ENCODE measurements at places on chromosomes 5 and 9.

- no peak for DNase-seq
Measured at GRCh38 chr9:69798744-69799143, 21.9 kb upstream of the CFAP95 start.

GRCh38 chr9:81535542-81536241 is 153.7 kb downstream of the TLE1 start:
- no peak for DNase-seq

DNA sequence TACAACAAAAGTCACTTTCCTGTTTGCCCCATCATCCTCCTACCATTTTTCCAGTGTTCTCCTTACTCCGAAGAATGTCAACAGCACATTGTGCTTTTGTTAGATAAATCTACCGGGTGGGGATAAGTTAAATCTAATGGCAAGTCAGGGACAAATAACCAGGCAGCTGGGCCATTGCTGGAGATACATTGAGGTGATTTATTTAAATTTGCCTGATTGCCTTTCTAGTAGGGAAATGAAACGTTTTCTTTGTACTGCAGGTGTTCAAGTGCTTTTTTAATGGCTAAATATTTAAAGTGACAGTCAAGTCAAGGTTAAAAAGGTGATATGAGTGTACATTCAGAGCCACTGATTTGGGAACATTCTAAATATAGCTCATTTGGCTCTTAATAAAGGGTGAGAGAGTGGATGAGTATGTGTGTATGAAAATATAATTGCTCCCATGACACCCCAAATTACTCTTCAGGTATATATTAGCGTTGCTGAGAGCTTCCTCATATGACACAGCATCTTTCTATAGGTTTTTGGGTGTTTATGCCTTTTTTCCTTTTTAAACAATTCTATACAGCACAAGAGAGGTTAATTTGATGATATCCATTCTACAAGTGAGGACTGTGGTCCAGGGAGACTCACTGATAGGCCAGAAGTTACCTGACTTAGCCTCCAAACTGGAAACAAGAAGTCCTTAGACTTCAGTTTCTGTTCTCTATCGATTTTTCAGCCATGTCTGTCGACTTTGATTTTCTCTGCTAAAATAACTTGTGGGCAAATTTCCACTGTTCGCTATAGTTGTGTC is 51.9 kb downstream of the DMRT2 start:
- no peak for DNase-seq

- DNase-seq, result no peak
Measured at GRCh38 chr9:94654165-94654894, 15.0 kb upstream of the FBP1 start.

GRCh38 chr5:103667068-103667467 is 104.5 kb upstream of the NUDT12 start:
- DNase-seq, result no peak

- DNase-seq, result no peak
Measured at GRCh38 chr5:155620821-155621410, 607.4 kb downstream of the KIF4B start.

GRCh38 chr5:71770381-71770780 is 51.3 kb downstream of the CARTPT start:
- no peak for DNase-seq

- no peak for DNase-seq
Measured at GRCh38 chr5:78811121-78811817, 162.7 kb upstream of the LHFPL2 start.

DNA sequence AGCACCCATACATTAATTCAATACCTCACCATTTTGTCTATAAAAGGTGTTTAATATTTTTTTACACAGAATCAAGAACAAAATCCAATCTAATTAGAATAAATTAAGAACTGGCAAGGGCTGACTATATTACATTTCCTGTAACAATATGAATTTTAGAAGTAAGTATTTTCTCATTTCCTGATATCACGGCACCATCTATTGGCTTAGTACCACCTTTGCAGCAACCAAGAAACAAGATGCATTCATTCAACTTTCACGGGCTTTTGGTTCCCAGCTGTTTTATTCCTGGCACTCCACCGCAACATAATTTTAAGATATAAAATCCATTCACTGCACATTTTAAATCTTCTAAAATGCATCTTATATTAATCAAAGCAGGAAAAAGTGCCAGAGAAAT is 20.6 kb downstream of the PSMB7 start:
- DNase-seq, result no peak

- DNase-seq, result peak; percentile 28
Measured at GRCh38 chr9:91101611-91102168, 260.0 kb downstream of the AUH start.

DNA sequence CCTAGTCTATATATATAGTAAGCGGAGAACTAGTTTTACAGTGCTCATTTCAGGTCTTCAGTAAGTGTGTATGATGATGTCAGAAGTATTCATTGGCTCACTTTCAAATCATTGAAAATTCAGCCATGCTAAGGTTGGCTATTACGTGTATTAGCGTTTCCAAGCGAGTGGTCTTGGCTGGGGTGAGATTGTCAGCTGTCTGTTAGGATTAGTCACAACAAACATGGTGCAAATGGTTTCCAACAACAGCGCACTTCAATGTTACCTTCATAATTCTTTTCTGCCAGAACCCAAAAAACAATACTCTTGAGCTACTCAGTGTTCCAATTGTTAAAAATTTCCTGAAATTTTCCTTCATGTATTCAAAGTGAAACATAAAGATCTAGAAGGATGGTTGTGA is 283.0 kb downstream of the AOPEP start:
- DNase-seq, result no peak

DNA sequence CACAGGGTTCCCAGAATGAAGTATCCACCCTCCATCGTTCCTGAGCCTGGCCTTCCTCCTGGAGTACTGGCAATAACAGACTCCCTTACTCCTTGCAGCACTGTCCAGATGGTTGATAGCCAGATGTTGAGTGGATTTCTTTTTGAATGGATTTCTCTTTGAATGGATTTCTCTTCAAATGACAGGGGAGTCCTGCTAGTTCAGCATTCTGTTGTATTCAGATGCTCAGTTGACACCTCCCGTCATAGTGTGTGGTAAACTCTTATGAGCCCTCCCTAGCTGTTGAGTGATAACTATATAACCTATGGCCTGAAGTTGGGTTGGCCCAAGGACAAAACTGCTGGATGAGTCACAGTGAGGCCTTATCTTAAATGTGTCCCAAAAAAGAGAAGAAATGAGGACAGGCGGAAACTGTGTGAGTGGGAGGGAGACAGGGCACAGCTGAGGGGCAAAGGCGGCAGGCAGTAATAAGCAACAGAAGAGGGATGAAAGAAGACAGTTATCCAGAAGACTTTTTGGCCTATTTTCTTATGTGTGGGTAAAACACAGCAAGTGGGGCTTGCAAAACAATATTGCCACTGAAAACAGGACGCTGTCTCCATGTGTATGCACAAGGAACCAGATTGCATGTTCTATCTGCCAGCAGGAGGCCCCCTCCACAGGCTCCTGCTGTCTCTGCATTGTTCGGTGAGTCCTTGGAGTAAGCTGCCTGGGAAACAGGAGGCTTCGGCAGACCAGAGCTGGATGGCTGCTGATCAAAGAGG is 209.5 kb upstream of the S1PR3 start:
- no peak for DNase-seq

DNA sequence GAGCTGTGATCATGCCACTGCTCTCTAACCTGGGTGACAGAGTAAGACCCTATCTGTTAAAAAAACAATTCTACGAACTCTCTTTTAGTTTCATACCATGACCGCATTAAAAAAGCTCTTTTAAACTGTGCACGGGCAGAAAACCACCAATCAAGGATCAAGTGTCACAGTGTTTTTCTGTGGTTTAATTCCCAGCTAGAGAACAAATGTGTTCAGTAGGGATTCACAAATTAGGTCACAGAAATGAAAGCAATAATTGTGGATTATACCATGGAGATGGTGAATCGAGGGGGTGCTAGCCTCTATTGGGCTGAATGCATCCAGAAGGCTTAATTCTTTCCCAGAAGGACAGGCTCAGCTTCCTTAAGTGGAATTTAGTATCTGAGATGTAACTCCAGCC is 79.1 kb downstream of the ATG10 start:
- DNase-seq, result no peak

GRCh38 chr9:9499546-9499945 is 1113.3 kb downstream of the PTPRD start:
- DNase-seq, result no peak

DNA sequence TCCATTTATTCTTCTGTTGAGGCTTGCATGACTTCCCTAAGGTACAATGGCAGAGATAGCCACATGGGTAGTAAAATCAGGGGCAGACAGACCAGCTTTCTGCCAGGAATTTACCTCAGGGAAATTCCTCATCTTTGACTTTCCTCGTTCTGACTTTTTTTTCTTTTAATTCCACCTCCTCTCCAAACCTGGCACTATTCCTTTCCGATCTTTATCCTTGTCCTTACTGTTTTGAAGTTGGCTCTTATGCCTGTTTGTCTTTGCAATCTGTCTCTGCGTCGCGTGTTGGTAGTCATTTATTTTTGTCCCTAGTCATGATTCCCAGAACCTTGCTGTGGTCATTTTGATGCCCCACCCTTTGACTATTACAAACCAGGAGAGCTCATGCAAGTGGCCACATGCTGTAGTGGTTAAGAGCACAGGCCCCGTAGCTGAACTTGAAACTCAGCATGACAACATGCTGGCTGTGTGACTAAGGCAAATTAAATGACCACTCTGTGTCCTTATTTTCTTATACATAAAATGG is 19.0 kb downstream of the TMC1 start:
- DNase-seq, result no peak

DNA sequence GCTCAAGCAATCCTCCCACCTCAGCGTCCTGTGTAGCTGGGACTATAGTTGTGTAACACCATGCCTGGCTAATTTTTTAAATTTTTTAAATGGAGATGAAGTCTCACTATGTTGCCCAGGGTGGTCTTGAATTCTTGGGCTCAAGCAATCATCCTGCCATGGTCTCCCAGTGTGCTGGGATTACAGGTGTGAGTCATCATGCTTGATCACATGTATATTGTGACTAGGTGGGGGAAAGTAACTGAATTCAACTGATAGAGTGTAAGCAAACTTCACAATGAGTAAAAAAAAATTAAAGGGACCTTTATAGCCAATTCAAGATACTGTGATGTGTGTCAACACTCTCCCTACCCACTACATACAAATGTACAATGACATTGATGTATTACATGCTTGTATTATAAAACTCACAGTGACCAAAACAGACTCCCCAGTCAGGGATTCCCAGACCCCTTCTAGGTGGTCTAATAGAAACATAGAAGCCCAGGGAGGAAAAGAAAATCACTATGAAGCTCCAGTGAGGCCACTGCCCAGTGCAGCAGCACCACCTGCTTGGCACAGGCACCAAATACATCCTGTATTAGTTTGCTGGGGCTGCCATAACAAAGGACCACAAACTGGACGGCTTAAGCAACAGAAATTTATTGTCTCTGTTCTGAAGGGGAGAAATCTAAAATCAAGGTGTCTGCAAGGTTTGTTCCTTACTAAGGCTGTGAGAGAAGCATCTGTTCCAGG is 8.8 kb downstream of the PLGRKT start:
- no peak for DNase-seq

- no peak for DNase-seq
Measured at GRCh38 chr5:123147741-123148140, 58.7 kb downstream of the PRDM6 start.

DNA sequence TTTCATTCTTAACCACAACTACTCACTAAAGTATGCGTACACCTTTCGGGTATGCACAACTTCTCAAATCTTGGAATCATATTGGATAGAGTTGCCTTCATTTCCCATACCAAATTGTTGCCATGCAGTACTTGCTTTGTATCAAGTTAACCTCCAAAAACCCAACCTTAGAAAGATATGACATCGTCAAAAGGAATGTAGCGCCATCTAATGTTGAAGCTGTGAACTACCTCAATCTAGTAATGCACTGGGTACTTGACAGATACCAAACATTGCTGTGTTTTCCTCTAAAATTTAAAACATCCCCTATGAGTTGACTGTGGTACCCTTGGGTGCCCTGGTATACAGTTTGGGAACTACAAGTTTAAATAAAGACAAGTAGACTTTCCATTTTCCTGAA is 318.4 kb downstream of the ARL15 start:
- DNase-seq, result no peak

- DNase-seq, result no peak
Measured at GRCh38 chr9:131552030-131552429, 6.7 kb downstream of the PRRT1B start.

DNA sequence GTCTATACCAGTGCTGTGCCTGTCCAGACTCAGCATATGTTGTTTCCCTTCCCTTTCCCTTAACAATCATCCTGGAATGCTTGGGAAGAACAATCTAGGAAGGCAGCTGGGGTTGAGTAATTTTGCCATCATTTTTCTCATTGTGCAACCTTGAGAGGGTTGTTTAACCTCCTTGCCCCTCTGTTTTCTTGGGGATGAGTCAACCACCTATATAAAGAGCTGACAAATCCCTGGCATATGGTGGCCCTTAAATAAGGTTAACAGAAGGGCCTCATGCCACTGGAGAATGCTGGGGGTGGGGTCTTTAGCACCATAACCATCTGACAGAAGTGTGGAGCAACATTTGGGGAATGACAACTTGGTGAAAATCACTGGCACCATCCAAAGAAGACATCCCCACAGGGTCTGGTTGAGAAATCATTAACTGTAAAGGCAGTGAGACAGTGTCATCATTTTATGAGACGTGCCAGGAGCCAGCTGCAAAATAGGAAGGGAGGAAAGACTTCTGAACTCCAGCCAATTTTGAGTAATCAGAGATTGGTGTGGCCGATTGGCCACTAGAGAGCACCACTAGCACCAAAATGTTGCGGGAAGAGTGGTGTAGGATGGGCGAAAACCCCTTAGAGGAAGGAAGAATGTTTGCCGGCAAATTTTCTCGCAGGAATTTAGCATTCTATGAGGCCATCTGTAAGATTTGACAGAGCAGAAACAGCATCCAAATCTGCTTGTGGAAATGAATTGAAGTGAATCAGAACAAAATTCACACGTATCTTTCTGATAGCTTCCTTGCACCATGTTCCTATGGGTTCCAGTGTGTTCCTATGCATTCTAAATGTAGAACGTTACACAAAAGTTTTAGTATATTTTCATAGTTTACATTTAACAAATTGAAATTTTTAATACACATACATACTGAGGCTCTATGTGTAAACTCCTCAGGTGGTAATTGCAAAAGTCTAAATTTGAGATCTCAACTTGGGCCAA is 113.8 kb downstream of the MSX2 start:
- DNase-seq, result no peak

DNA sequence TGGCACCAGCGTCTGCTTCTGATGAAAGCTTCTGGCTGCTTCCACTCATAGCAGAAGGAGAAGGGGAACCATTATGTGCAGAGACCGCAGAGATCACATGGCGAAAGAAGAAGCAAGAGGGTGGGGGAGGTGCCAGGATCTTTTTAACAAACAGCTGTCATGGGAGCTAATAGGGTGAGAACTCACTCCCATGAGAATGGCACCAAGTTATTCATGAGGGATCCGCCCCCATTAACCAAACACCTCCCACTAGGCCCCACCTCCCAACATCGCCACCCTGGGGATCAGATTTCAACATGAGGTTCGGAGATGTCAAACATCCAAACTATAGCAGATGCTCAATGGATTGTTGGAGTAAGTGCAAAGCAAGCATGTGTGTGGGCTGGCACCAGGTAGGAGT is 125.8 kb upstream of the SLIT3 start:
- no peak for DNase-seq

Data from GM19239 (cell line).